Esophagus (tissue), 2 donors: ENCODE measurements at places on chromosomes 4 and X. TPM values are rescaled to one million over a fixed set of nuclear protein-coding genes. Genes with fewer than 3 reads are reported as not detected.

PDS5A gene
- 17.0 TPM for polyA plus RNA-seq

SATL1 gene
- 0.02 TPM for polyA plus RNA-seq

MND1 gene
- 3.4 TPM for polyA plus RNA-seq

TBC1D1 gene
- 10.4 TPM for polyA plus RNA-seq

TCP11X2 gene
- not detected for polyA plus RNA-seq

PGRMC1 gene
- 41.6 TPM for polyA plus RNA-seq

CCDC149 gene
- polyA plus RNA-seq = 1.9 TPM

GNRHR gene
- 0.10 TPM for polyA plus RNA-seq

ATOH1 gene
- polyA plus RNA-seq = 0.04 TPM

RNF212 gene
- 1.2 TPM for polyA plus RNA-seq

GAGE12E gene
- polyA plus RNA-seq = not detected

FRMPD4 gene
- not detected for polyA plus RNA-seq

MED14 gene
- polyA plus RNA-seq = 9.8 TPM

XAGE5 gene
- not detected for polyA plus RNA-seq

AVPR2 gene
- polyA plus RNA-seq = 0.68 TPM

PF4V1 gene
- not detected for polyA plus RNA-seq

PRPS1 gene
- polyA plus RNA-seq = 2.7 TPM

NDNF gene
- polyA plus RNA-seq = 0.29 TPM

AKAP4 gene
- polyA plus RNA-seq = not detected

FREM3 gene
- polyA plus RNA-seq = not detected

TRIM60 gene
- polyA plus RNA-seq = not detected

UBE2K gene
- 41.8 TPM for polyA plus RNA-seq

CFAP47 gene
- polyA plus RNA-seq = not detected

SLC7A11 gene
- polyA plus RNA-seq = 1.7 TPM

DSPP gene
- not detected for polyA plus RNA-seq

GLRA2 gene
- not detected for polyA plus RNA-seq

PPARGC1A gene
- polyA plus RNA-seq = 0.55 TPM

HTR2C gene
- 0.01 TPM for polyA plus RNA-seq

MAPK10 gene
- polyA plus RNA-seq = 1.4 TPM

EREG gene
- polyA plus RNA-seq = 4.9 TPM

STOX2 gene
- polyA plus RNA-seq = 3.3 TPM

HSFX2 gene
- 0.26 TPM for polyA plus RNA-seq

RBMX2 gene
- 13.5 TPM for polyA plus RNA-seq

ADGRL3 gene
- 0.12 TPM for polyA plus RNA-seq

CRMP1 gene
- polyA plus RNA-seq = 2.3 TPM

BTK gene
- polyA plus RNA-seq = 0.55 TPM

ARMCX1 gene
- 5.5 TPM for polyA plus RNA-seq

UGT8 gene
- polyA plus RNA-seq = 1.3 TPM

MAGEA1 gene
- not detected for polyA plus RNA-seq

SULT1B1 gene
- 0.26 TPM for polyA plus RNA-seq
